ENCODE measurements at places on chromosomes 12 and 14.

- no peak for DNase-seq
Measured at GRCh38 chr14:34580381-34580780, 40.9 kb upstream of the EAPP start.

DNA sequence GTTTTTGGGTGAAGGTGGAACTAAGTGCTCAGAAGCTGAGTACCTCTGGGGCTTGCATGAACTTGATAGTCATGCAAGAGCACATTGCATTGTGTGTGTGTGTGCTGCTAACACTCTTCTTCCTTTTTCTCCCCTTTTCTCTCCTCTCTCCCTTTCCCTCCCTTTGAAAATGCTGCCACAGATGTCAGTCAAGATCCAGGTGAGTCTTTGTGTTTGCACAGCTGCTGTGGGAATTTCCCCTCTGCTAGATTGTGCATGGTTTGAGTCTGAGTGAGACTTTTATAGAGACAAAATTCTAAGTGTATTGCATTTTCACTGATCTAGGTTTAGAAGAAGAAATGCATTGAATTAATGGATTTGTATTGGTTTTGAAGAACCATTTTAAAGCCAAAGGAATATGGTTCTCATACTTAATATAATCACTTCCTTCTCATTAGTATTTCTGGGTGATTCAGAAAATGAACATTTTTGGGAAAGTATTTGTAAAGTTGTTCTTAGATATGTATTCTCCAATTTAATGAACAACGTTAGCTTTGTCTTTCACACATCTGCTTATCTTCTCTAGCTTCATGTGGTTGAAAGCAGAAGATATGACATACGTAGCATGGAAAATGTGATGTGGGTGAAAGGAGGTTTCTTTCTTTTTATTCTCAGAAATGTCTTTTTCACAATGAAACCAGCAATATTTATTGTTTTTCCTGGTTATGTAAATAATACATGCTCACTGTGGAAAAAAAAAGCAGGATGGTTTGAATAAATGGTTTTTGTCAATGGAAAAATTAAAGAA lies 108.5 kb downstream of the NRXN3 start:
- DNase-seq: no peak

- no peak for DNase-seq
Measured at GRCh38 chr12:48961331-48961730, 4.0 kb upstream of the ARF3 start.

DNA sequence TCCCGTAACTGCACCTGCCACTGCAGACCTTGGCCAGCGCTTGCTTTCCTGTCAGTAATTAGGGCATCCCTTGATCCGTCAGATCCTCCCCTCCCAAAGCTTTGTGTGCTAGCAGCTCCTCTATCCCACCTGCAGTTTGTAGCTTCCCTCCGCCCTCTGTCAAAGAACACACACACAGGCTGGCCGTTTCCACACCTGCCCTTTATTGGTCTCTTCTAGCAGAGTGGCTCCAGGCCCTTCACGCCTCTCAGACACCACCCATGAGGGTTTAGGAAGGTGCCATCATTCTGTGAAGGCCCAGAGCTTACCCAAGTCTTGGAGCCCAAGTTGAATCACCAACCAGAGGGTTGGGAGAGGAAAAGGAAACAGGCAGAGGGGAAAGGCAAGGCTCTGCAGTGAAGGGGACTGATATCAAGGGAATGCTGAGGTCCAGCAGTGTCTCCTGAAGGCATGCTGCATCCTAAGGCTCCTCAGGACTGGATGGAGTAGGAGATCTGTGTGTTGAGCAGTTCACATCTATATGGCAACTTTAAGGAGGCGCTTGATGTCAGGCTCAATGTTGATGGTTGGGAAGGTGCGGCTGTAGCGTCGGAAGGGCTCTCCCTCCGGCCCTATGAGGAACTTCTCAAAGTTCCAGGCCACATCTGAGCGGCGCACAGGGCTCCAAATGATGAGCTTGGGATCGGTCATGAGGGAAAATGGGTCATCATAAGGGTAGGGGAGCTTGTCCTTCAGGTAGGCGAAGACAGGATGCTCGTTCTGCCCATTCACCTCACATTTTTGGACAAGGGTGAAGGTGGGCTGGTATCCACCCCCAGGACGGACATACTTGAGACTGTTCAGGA lies 3.4 kb downstream of the GPX2 start:
- DNase-seq: no peak

DNA sequence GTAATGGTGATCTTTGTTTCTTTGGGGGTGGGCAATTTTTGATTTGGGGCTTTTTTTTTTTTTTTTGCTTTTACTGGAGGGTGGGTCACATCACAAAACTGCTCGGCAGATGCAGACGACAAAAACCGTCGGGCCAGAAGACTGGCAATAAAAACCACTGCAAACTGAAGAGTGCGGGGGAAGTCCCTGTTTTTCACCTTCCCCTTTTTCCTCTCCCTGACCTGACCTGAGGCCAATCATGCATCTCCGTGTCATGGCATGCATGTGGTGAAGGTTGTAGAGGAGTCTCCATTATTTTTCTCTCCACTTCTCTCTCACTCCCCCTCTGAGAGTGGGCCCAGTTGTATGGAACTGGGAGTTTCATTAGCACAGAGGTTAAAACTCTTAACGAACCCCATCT lies 57.5 kb downstream of the AP5M1 start:
- peak; percentile 5 for DNase-seq

DNA sequence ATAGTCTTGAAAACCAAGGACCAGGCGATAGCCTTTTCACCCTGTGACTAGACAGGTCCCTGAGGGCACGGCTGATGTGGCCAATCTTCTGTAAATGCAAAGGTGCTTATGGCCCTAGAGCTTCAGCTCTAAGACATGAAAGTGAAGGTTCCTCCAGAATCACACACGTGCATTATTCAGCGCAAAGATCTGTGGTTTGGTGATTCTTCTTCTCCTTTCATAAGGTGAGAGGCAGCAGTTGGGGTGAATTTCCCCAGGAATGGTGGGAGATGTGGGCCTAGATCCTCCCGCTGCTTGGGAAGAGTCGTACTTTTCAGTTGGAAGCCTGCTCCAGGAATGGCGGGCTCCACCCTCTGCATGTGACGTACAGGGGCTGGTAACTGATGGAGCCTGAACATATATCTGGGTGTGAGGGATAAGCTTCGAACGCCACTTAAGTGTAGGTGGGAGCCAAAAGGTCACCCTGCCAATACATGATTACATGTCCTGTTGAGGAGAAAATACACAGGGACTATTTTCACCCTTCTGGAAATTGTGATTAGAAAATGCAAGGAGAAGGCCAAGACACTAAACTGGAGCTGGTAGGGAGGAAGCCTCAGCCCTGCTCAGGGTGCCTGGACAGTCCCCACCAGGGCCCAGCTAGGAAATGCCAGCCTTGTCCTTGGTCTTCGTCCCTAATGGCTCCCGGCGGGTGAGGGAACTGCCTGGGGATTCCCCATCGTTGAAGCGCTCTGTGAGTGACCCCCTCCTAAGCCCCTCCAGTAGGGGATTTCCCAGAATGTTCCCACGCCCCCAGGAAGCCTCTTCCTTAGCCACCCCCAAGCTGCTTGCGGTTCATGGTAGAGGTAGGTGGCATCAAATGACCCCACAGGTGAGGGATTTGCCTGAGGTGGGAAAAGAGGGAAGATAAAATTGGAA lies 17.6 kb downstream of the BATF start:
- no peak for DNase-seq

- no peak for DNase-seq
Measured at GRCh38 chr12:20917819-20918218, 107.3 kb downstream of the SLCO1B3 start.

DNA sequence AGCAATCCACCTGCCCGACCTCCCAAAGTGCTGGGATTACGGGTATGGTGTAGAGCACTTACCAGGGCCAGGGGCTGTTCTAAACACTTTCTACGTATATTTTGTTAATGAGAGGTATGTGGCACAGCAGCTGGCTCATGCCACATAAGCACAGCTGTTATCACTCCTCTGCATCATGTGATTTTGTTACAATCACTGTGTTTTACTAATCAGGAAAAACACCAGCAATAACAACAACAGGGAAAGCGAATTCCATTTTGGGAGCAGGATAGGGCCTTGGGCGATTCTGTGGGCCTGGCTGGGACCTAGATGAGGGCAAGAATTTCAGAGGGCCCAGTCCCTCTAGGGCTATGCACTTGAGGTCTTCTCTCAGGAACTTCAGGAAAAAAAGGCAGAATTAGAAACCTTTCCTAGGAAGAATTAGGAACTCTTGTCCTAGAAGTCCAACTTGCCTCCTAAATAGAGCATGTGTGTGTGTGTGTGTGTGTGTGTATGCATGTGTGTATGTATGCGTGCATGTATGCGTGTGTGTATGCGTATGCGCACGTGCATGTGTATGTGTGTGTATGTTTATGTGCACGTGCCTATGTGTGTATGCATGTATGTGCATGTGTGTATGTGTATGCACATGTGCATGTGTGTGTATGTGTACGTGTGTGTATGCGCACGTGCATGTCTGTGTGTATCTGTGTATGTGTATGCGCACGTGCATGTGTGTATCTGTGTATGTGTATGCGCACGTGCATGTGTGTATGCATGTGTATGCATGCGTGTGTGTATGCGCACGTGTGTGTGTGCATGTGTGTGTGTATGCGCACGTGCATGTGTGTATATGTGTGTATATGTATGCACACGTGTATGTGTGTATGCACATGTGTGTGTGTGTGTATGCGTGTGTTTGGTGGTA lies 41.8 kb upstream of the CORO1C start:
- DNase-seq: no peak

DNA sequence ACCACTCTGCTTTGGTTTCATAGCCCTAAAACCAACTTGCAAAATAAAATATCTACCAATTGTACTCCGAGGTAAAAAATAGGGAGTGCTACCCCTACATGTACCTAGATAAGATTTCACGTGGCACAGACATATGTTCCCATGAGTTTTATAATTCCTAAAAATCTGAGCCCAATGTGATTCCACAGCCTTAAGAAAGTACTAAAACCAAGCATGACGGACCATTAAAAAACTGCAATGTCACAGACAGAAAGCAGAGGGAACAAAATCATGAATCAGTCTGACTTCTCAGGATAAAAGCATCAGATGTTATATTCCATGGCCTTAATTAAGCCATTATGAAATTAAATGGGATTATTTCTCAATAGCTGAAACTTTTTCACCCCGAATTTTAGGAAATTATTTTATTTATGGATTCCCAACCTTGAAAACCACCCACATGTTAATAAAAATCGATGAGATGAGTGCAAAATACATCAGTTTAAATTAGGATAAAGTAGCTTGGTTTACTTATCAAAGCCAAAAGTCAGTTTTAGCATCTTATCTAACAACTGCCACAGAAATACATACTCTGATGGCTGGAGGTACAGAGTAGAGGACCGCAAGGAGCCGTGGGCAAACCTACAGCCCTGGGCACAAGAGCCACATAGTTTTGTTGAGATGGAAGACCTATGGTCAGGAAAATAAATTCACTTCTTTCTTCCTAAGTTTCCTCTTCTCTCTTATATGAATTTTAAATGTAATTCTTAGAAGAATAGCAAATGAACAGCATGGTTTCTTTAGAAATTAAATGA lies 4.5 kb downstream of the ITPR2 start:
- no peak for DNase-seq

- no peak for DNase-seq
Measured at GRCh38 chr14:106067935-106068334, 541.6 kb downstream of the TMEM121 start.

GRCh38 chr12:113500306-113500675 lies 28.6 kb upstream of the LHX5 start:
- DNase-seq: no peak

GRCh38 chr14:33525626-33526025 lies 425.2 kb downstream of the EGLN3 start:
- DNase-seq: no peak

DNA sequence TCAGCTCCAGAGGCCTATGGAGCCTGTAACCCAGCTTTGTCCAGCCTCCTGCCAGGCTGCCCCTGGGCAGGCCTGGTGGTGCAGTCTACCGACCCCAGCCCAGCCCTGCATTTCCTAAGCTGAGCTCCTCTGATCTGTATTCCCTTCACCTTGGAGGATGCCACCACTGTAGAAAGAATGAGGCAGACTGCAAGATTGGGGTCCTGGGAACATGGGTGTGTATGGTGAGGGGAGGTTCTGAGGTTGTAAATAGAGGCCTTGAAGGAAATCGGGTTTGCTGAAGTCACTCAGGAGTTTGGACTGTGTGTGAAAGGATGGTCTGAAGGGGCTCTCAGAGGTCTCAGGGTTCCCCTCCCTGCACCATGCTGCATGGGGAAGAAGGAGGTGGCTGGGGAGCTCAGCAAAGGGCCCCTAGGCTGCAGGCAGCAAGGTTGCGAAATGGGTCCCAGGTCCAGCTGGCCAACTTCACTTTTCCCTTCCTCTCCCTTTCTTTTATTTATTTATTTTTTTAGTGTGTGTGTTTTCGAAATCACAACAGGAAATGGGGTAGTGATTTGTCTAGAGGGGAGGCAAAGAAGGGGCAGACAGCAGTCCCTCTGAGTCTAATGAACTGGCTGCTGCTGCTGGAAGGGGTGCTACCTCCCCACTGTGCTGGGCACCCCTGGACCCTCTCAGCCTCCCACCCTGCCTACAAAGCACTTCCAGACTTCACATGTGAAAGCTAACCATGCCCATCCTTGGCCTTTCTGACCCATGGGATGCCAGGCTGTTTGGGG lies 1.2 kb upstream of the LRP1-AS start:
- DNase-seq: peak; percentile 84

GRCh38 chr12:99055299-99055698 lies 410.2 kb downstream of the APAF1 start:
- DNase-seq: peak; percentile 18

GRCh38 chr14:50062438-50063085 lies 53.8 kb downstream of the VCPKMT start:
- DNase-seq: peak; percentile 83
